ENCODE measurements at places on chromosomes 2 and 18.

DNA sequence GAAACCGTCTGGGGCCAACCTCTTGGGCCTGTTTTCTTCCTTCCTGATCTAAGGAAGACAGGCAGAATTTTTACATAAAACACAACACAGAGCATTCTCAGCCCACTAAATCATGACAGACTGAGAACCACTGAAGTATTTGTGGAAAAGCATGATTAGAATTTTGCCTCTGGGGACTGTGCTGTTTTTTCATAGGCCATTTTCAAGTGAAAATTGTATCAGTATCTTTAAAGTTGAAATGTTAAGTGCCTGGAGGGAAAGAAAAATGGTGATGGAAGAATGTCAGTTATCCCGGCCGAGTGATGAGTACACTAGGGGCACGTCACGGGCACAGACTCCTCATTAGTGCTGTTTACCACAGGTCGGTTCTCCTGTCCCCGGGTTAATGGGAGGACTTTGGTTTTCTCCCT lies 36.9 kb downstream of the EHD3 start:
- no peak for DNase-seq

DNA sequence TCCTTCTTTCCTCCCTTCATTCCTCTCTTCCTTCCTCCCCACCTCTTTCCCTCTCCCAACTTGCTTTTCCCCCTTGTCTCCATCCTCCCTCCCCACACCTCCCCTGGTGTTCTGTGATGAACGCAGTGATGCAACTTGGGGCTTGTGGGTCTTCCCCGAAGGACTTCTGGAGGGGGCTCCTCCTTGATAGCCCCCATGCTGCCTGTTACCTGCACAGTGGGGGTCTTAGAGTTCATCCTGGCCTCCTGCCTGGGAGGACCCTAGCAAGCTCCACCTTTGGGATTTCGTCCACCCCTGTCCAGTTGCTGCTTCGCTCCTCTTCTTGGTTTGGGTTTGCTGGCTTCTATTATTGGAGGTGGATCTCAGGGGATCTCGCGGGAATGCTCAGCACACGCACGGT lies 43.7 kb upstream of the AFF3 start:
- DNase-seq: no peak

DNA sequence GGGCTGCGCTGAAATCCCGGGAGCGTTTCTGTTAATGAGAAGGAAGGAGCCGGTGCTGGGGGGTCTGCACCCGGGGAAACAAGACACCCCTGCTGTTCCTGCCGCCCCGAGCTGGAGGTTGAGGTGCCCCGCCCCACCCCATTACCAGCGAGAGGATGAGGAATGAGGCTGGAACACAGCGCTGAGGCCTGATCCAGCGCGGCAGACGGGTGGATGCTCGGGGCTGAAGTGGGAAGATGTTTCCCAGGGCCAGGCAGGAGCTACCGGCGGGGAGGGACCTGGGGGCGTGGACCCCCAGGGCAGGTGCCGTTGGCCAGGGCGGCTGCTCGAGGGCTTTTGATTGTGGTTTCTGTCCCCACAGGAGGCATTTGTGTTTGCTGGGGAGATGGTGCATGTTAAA lies 134.3 kb upstream of the CTDP1 start:
- no peak for DNase-seq

GRCh38 chr2:170362313-170362870 lies 184.4 kb downstream of the MYO3B start:
- DNase-seq: no peak

DNA sequence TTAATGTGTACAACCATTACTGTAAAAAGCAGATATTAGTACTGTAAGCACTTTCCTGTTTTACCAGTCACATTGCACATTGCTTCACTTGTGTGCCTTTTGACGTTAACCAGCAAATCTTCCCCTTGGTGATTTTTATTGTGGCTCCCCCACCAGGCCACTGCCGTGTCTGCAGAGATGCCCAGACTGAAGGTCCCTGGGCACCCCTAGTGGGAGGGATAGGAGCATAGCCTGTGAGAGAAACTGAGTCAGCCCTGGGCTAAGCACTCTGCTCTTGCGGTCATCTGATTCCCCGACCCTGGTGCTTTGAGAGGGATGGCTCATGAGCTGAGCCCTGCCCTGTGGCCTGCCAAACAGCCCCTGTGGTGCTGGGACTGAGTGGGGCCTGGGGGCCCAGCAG lies 73.4 kb downstream of the INPP4A start:
- DNase-seq: no peak

DNA sequence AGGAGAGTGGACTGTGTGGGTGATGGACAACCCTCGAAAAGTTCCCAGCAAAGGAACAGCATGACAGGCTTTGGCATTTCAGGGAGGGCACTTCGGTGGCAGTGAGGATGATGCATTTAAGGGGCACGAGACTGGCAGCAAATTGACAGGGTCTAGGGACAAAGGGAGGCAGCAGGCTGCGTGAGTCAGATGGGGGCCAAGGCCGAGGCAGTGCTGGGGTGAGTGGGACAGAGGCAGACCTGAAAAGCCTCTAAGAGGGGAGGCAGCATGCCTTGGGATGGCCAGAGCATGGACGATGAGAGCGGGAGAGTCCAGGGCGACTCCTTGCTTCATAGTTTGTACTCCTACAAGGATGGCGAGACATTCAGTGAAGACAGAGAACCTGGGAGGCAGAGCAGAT lies 49.5 kb upstream of the LYPD1 start:
- no peak for DNase-seq

GRCh38 chr2:20173064-20173463 lies 51.9 kb downstream of the SDC1 start:
- DNase-seq: no peak

DNA sequence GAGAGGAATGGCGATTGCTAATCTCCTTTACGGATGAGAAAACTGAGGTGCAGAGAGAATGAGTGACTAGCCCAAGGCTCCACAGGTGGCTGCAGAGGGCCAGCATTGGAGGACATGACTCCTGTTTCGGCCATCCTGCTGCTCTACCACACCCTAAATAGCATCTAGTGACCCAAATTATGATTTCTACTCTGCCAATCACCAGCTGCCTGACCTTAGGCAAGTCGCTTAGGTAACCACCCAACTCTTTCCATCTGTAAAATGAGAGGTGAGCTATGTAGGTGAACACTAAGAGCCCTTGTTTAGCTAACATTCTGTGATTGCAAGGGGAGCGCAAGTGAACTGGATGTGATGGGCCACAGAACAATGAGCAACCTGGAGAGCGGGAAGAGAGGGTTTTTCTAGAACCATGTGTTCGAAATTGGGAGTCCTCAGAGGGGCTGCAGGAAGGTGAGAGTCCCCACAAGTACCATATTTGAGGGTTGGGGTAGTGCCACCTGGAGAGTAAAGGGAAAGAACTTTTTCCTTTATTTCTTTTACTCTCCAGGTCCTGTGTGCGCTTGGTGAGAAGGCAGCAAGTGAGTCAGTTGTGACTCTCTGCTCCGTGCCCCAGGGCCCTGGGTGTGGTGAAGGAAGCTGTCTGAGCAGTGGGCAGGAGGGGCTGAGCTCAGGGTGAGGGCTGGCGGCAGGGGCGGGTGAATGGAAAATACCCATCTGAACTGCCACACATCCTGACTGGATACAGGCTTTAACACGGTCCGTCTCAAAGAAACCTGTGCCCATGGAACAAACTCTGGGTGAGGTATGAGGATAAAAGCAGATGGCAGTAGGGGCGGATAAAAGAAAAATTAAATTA lies 2.4 kb downstream of the CYP27C1 start:
- DNase-seq: no peak

- DNase-seq: no peak
Measured at GRCh38 chr2:220552790-220553535, 925.5 kb downstream of the SLC4A3 start.

DNA sequence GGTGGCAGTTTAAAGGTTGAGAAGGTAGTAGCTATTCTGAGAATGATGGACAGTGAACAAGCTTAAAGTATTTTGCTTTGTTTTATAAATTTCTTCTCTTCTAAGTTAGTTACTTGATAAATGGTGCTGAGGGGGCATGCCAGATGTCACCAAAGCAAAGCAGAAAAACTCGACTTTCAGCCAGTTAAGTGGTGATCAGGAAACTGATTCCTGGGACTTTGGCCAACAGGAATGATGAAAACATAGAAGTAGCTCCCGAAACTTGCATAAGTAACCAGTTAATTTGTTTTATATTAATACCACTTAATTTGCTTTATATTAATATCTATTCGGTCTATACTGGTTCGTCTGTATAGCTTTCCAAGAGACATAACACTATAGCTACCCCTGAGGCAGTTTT lies 82.6 kb downstream of the FANCL start:
- no peak for DNase-seq

- no peak for DNase-seq
Measured at GRCh38 chr2:27427863-27428212, 593 bp upstream of the NRBP1 start.
